ENCODE measurements at places on chromosomes 12 and 14.

DNA sequence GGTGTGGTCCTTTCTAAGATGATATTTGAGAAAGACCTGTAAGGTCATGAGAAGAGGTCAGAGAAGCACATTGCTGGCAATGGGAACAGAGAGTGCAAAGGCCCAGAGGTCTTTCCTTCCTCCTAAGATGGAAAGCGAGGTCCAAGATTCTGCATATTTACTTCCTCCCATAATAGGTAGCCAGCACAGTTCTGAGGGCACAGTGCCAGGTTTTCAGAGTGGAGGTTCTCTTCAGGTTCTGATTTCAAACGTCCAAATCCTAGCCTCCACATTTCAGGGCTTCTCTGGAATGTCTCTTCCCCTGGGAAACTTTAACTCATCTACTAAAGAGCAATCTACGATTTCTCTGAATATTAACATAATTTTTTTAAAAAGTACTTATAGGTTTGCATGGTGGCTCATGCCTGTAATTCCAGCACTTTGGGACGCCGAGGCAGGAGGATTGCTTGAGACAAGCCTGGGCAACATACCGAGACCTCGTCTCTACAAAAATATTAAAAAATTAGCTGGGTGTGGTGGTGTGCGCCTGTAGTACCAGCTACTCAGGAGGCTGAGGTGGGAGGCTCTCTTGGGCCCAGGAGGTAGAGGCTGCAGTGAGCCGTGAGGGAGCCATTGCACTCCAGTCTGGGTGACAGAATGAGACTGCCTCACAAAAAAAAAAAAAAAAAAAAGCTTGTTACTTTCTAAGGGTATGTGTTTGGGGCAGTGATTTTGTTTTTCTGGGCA, 526 bp upstream of the MRPL42 start:
- DNase-seq = no peak

- no peak for DNase-seq
Measured at GRCh38 chr14:92135269-92135668, 13.5 kb downstream of the CPSF2 start.

DNA sequence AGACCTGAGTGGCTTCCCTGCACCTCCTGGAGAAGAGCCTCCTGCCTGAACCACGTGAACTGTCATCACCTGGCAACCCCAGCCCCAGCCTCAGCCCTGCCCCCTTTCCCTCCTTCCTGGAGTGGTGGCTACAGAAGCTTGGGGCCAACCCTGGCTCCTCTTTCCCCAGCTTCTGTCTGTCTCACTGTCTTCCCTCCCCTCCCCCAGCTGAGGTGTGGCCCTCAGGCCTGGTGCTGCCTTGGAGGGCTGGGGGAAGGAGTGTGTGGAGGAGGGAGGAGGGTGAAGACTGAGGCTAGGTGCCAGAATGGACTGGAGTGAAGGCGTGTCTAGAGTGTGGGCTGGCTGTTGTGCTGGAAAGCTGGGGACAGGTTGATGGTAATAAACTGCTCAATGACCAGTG, 9.7 kb downstream of the NFATC4 start:
- no peak for DNase-seq

GRCh38 chr12:73341559-73342247, 1069.5 kb downstream of the TRHDE start:
- no peak for DNase-seq

DNA sequence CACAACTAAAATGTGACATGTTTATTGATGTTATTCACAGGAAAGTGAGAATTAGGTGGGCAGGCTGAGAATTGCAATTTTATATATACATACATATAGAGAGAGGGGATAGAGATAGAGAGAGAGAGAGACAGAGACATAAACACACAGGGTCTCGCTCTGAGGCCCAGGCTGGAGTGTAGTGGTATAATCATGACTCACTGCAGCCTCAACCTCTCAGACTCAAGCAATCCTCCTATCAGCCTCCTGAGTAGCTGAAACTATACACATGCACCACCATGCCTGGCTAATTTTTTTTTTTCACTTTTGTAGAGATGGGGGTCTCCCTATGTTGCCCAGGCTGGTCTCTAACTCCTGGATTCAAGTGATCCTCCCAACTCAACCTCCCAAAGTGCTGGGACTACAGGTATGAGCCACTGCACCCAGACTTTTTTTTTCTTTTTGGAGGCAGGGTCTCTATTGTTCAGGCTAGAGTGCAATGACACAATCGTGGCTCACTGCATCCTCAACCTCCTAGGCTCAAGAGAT, 49.1 kb downstream of the R3HDM2 start:
- DNase-seq = no peak
